ENCODE measurements at places on chromosomes 5 and 9.

DNA sequence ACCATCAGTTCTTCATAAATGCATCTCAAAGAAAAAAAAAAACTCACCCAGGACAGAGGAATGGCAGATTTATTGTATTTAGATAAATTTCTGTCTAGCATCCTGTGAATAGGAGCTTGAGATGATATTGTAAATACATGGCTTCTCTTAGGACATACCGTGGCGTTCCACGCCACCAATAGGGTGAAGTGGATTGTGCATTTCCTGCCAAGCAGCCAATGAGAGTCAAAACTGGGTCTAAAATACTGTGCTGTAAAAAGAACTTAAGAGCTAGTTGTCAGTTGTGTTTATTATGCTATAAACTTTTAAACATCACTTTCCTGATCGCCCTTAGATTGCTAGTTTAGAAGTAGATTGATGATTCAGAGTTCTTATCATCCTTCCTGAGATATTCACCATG is 20.9 kb upstream of the TRPM6 start:
- DNase-seq, result no peak

- DNase-seq, result peak; percentile 6
These were observed at the start of gene GHR for GRCh38 chr5:42423285-42424165. Gene GHR, plus strand, starts transcription at chr5:42423439. Its CDS starts 142,436 bp downstream, at chr5:42565875.

- no peak for DNase-seq
These were observed 647.7 kb upstream of the WWC1 start for GRCh38 chr5:167643631-167644280.

DNA sequence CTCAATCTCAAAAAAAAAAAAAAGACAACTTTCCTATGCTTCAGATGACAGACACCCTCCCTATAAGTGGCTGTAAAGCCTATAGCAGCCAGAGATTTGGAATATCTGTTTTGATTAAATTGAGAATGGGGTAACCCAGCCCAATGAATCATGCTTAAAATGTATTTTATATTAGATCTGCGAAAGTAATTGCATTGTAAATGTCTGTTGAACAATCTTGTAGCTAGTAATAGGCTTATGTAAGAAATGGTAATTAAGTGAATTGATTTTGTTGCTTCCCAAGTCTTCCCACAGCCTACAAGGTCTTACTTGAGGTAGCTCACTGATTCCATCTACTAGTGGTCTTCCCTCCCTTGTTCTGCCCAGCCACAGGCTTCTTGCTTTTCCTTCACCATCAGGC is 590.7 kb downstream of the ACTL7B start:
- DNase-seq, result no peak

DNA sequence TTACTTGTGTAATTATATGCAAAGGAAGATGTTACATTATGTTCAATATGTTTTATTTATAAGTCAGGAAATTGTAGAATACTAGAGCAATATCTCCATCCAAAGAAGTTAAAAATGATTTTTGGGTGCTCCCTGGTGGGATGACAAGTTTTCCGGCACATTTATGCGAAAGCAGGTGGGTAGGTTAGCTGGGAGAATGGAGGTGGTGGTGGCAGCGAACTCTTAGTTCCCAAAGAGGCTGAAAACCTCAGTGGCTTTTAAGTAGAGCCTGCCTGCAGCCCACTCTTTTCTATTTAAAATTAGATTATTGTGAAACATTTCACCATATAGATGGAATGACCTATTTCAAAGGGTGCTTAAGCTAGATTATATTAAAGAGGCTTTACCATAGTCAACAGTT is 51.8 kb downstream of the ANKRD33B start:
- DNase-seq, result no peak

Data from HCT116 (cell line).